Caudate nucleus (tissue), 63 donors: ENCODE measurements at places on chromosomes 1 and 21.

DNA sequence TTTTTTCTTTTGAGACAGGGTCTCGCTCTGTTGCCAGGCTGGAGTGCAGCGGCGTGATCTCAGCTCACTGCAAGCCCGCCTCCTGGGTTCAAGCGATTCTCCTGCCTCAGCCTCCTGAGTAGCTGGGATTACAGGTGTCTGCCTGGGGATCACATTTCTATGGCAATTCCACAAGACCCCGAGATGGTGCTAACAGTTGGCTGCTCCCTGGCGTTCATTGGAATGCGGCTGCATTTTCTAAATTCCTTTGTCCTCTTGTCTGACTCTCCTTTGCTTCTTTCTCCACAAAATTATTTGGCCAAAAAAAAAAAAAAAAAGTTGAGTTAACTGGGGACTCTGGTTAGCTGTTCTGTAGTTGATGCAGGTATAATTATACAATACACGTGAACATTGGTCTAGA lies 176.4 kb downstream of the ETS2 start:
- DNase-seq, result no peak

DNA sequence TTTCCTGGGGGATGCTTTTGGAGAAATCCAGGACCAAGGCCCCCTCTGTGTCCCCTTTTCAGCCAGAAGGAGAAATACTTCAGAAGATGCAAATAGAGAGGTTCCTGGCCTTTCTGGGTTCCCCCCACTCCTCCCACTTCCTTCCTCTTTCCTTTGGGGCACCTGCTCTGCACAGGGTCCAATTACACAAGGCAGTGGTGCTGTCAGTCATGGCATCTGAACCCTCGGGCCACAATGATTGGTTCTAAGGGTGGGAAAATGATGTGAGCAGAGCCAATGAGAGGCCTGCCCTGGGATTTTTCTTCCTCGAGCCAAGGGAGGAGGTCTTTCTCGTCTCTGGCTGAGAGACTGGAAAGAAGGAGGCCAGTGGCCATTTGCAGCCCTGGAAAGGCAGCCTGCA lies 282.2 kb downstream of the NPHP4 start:
- DNase-seq, result no peak

DNA sequence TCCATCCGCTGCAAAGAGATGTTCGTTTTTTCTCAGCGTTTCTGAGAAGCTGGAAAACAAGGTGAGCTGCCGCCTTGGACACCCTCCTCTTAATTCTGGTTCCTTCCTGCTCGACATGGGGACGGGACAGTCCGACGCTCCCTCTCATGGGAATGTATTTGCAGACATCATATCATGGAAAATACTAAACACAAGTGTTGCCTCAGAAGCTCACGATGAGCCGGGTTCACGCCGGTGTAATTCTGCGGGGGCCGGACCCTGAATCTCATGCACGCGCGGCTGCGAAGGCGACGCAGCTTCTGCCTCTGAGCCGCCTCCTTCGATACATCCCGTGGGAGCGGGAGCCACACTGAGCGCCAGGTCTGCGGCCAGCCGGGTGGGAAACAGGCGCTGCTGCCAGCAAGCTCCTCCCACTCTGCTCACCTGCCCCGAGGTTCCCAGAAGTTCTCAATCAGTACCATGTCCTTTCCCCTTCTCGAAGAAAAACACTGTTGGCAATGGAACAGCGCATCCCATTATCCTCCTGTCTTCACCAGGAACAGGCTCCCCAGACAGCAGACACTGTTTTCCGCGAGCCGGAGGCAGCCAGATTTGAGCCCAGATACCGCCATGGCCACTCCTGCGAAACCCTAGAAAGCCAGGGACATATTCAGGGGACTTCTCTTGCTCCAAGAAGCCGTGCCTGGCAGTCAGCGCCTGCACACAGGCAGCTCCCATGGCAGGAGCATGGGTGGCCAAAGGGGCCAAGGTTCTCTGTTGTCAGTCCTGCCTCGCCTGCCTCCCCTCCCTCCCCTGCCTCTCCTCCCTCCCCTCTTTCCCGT lies 98.0 kb downstream of the WDR4 start:
- peak; percentile 28 for DNase-seq

DNA sequence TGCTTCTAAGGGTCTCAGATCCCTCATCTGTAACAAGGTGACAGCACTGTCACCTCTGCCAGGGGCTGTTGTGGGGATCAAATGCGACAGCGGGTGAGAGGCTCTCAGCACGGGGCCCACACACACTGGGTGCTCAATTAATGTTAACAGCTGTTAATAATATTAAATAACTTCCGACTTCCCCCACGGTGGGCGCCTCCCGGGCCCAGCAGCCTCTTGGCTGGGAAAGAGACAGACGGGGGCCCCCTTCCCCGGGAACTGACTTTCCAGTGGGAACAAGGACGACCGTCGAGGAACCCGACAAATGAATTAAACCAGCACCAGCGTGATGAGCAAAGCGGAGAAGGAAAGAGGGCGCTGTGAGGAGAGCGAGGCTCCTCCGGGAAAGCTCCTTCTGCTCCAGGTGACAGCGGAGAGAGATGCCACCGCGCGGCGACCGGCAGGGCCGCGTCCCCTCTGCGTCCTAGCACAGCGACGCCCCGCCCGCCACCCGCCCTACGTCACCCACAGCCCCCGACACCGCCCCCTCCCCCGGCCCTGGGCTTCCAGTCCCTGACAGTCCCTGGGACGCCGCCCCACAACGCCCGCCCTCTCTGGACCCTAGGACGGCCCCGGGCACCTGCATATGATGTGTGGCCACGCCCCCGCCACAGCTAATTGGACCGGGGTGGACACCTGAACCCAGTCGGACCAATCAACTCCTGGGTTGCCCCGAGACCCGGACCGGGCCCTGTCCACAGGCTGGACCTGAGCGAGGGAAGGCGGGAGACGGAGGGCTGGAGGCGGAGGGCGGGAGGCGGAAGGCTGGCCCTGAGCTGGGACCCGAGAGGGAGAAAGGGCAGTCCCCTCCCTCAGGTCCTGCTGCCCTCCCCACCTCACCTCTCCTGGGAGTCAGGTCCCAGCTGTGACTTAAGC lies 38.2 kb downstream of the MATN1 start:
- no peak for DNase-seq

DNA sequence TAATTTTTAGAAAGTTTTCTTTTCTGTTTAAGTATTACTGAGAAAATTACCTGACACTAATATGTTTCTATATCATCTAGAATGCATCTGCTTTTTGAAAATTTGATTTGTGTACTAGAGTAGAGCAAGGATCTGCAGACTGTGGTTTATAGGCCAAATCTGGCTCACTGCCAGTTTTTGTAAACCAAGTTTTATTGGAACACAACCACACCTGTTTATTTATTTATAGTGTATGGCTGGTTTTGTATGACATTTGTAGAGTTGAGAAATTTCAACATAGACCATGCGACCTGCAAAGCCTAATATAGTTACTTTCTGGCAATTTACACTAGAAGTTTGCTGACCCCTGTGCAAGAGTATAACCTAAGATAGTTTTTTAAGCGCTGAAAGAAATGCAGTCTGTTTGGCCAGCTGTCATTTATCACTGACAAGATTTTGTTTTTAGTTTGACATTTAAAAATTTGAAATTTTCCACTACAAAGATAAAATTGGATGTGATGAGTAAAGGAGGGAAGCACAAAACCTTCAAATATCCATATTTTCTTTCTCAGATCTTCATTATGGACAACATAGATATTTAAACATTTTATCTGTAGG lies 36.1 kb upstream of the CACYBP start:
- no peak for DNase-seq

GRCh38 chr1:234768569-234769283 lies 158.7 kb upstream of the IRF2BP2 start:
- no peak for DNase-seq

DNA sequence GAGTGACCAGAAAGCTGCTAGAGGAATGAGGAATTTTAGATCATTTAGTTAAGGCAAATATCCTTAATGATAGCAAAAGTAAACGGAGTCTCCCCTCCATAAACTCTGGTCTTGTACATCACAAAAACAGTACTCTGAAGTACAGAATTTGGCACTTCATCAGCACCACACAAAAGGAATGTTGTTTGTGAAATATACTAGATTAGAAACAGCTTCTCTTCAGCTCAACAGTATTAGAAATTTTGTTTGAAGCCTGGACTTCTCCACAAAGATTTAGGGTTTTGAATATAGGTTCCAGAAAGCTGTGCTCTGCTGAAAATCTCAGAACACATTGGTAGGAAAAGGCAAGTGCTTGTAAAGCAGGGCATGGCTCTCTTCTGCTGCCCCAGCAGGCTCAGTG lies 135.1 kb upstream of the PTGFR start:
- DNase-seq, result no peak

DNA sequence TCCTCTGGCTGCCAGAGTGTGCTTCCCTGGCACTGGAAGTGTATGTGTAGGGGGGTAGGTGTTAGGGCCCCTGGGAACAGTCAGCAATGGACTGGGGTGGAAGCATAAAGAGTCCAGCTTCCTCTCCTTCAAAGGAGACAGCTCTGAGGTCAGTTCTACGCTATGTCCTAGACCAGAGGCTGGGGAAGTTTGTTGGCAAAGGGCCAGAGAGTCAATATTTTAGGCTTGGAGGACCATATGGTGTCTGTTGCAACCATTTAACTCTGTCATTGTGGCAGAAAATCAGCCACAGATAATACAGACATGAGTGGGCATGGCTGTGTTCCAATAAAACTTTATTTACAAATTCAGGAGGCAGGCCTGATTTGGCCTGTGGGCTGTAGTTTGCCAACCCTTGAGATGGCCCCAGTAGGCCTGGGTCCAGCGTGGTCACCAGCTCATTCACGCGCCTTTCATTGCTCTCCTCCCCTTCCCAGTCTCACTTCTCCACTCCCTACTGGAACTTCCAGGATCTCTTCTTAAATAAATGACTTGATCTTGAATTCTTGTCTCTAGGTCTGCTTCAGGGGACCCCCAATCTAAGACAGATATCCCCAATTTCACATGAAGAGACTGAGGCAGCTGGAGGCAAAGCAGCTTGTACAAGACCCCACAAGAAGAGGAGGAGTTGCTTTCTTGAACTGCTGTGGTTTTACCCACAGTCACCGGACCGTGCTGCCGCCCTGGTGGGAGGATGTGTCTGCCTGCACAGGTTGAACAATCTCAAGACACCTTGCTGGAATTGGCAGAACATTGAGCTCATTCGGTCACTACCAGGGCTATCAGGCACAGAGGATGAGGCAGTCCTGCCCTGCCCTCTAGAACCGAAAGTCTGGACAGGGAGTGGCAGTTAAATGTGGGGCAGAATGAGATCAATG lies 162.4 kb upstream of the POU3F1 start:
- DNase-seq, result no peak

DNA sequence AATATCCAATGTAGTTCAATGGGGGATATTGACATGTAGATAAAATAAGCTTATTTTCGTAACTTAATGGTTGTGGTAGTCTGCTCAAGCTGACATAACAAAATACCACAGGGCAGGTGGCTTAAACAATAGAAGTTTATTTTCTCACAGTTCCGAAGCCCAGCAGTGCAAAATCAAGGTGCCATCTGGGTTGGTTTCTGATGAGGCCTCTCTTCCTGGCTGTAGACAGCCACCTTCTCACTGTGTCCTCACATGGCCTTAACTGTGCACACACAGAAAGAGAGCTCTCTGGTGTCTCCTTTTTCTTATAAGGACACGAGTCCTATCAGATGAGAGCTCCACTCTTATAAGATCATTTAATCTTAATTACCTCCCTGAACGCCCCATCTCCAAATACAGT lies 64.8 kb upstream of the IPO9 start:
- no peak for DNase-seq

- no peak for DNase-seq
Observed at GRCh38 chr1:71717186-71717585, 565.2 kb downstream of the NEGR1 start.
